ENCODE measurements at places on chromosomes 4 and X.

- DNase-seq, result no peak
These were observed 212.3 kb downstream of the NAP1L3 start for GRCh38 chrX:93461060-93461459.

- no peak for DNase-seq
These were observed 6.2 kb downstream of the NCAPG start for GRCh38 chr4:17817027-17817426.

DNA sequence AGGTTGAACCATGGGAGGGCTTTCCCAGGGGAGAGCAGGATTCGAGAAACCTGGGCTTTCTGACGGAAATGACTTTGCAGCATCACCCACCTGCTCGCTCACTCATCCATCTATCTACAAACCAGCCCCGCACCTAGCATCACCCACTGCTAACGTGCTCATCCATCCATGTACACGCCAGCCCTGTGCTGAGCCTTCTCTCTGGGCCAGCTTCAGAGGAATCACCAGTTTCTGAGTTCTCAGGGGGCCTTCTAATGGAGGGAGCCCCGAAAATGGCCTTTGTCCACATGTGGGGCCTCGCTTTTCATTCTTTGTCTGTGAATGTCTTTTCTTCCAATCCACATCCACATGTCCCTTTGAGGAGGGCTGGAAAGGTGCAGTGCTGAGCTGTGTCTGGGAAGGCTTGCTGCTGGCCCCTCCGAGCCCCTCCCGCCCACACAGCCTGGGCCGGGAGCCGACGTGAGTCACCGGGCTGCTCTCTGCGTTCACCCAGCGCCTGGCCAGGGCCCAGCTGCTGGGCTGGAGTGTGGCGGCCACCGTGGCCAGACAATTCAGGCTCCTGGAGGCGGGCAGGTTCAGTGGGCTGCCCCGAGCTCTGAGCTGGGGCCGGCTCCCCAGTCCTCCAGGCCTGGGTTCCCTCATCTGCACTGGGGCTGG, 14.7 kb downstream of the SORCS2 start:
- no peak for DNase-seq

- no peak for DNase-seq
These were observed 86.2 kb upstream of the FRMPD4 start for GRCh38 chrX:12052109-12052508.

DNA sequence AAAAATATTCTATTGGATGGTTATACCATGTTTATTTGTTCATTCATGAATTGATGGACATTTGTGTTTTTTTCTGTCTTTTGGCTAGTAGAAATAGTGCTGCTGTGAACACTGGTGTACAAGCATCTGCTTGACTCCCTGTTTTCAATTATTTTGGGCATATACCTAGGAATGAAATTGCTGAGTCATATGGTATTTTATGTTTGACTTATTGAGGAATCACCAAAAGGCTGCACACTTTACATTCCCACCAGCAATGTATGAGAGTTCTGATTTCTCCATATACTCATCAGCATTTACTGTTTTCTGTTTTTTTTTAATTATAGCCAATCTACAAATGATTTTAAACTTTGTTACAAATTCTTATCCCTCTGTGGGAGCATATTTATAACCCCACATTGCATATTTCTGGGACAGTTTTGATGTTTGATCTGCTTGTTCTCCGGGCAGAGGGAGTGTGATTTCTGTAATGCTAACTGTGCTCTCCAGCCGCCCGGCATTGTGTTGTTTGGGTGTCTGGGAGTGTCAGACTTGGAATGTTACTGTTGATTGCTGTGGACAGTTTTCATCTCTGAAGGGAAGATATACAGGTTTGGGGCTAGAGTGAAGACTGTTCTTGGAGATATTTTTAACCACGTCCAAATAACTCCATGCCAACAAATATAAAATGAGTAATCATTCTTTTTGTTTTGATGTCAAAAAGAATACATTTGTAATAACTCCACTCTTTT, 60.5 kb upstream of the PGRMC2 start:
- no peak for DNase-seq

GRCh38 chrX:70313503-70313902, 23.6 kb downstream of the KIF4A start:
- no peak for DNase-seq

DNA sequence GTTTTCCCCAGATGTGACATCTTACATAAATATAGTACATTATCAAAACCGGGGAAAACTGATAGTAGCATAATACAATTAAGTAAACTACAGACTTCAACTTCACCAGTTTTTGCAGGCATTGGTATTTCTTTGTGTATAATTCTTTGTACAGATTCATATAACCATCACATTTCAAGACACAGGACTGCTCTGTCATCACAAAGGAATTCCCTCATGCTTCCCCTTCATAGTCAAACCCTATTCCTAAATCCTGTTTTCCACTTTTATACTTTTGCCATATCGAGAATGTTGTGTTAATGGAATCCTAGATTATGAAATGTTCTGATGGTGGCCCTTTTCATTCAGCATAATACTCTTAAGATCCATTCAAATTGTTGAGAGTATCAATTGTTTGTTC, 36.0 kb downstream of the STIM2 start:
- no peak for DNase-seq

DNA sequence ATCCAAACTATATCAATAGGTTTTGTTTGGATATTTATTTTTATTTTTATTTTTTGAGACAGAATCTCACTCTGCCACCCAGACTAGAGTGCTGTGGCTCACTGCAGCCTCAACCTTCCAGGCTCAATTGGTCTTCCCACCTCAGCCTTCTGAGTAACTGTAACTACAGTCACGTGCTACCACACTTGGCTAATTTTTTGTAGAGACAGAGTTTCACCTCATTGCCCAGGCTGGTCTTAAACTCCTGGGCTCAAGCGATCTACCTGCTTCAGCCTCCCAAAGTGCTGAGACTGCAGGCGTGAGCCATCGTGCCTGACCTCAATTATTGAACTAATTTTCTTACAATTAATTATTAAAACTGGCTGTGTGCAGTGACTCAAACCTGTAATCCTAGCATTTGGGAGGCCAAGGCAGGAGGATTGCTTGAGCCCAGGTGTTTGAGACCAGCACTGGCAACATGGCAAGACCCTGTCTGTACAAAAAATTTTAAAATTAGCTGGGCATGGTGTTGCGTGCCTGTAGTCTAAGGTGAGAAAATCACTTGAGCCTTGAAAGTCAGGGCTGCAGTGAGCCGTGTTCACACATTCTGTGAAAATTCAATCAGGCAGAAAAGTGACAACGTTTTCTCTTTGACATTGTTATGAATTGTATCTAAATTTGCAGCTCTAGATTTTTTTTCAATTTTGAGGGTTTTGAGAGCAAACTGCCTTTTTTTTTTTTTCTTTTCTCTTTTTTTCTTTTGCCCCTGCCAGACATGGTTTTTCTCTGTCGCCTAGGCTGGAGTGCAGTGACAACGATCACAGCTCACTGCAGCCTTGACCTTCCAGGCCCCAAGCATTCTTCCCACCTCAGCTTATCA, 66.0 kb downstream of the UBE2K start:
- no peak for DNase-seq

DNA sequence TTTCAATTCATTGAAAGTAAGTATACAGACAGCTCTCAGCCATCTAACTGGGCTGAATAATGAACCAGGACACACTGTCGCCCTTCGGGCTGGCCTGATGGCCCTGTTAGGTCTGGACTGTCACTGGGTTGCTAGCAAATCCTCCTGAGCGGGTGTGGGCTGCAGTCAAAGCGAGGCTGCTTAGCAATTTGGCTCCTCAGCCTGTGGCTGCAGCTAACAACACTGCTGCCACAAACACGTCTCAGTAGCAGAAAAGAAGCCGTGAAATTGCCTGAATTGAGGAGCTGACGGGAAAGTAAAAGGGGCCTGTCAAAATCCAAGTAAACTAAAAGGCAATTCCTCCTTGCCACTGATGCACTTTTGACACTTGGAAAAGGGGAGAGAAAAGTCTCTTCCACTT, 72.8 kb downstream of the SMIM20 start:
- DNase-seq, result no peak

DNA sequence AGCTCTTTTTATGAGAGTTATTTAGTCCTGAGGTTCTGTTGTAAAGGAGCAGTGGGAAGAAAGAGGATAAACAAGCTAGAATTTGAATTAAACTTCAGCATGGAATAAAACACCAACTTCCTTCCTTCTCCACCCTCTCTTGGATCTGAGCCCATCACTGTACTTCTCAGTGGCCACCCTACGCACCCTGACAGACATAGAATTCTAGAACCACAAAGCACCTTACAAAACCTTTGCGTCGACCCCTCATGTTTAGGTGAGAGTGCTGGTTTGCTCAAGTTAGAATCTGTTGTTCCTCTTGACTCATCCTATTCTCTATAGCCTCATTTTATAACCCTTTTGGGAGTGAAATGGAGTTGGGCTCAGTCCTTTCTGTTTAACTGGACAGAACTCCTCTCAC, 84.6 kb upstream of the RPL34 start:
- DNase-seq, result no peak

- DNase-seq, result no peak
These were observed 100.2 kb upstream of the IL13RA1 start for GRCh38 chrX:118627084-118627758.

GRCh38 chrX:120287513-120288112, 23.6 kb downstream of the TMEM255A start:
- no peak for DNase-seq

- DNase-seq, result no peak
These were observed 118.3 kb upstream of the FRG1 start for GRCh38 chr4:189822326-189822725.

DNA sequence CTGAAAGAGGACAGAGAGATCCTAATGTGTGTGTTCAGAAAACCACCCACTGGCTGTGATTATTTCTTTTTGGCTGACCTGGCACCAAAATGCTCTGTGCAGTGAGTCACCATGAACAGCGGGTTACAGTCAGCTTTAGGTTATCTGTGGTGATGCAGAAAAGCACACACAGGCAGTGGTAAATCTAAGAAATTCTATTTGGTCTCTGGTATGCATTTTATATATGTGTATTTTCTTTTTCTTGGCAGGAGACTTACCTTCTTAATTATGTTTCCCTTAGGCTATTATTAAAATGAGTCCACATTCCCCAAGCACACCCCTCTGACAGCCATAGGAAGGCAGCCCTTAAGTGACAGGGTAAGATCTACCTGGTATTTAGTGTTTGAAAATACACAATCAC, 79.1 kb upstream of the TFDP3 start:
- no peak for DNase-seq

- DNase-seq, result no peak
These were observed 46.4 kb upstream of the SPRY1 start for GRCh38 chr4:123350191-123350544.

GRCh38 chr4:85756938-85757337, 282.0 kb downstream of the ARHGAP24 start:
- no peak for DNase-seq

DNA sequence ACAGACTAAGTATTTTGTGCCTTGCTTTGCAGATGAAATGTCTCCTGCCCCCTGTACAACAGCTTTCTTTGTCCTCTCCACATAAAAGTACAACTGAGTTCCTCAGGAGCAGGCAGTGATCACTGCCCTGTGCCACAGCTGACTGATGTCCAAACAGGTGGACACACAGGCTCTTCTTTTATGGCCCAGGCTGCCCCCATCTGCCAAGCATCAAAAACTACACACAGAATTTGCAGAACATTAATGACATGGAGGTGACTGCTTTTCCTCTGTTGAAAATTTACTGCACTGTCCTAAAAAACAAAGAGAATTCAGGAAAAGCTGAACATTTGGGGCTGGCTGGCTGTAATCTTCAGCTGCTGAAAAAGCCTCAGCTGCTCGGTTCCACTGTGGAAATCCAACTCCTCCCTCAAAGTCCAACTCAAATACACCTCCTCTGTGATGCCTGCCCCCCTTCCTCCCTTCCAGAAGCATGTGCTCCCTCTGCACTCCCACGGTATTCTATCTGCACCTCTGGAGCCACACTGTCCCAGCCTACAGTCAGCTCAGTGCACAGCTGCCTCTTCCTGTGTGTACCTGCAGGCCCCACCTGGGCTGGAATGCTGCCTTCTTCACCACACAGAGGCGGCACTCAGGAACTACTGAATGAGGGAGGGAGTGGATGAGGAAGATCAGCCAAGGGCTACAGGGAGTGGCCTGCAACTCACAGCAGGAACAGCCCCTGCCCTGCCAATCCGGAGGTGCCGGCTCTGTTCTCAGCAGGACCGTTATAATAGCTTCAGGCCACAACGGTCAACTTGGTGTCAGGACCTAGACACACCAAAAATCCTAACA, 10.3 kb downstream of the AFAP1 start:
- DNase-seq, result no peak

- DNase-seq, result no peak
These were observed 48.3 kb downstream of the AMELX start for GRCh38 chrX:11341274-11342201.

DNA sequence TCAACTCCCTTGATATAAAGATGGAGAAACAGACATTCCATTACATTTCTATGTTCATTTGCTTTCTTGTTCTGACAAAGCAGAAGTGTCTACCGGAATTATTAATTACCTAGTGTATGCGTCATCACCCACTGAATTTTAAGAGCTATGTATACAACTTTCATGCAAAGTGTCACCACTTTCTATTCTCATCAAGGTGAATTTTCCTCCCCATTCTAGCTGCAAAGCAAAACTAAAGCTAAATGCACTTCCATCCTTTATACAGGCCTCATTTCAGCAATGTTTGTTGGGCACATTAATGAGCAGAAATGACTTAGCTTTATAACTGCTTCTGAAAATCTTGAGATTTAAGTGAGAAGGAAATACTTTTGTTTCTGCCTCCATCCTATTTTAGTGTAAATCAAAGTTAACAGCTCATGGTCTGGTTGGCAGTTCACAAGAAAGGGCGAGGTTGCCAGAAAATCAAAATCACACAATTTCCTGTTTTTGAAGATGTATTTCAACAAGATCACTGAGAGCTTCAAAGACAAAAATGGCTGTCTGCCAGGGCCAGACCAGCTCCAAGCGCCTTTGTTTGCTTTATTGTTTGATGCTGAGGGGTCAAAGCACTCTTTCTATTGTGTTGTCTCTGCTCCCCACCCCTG, 7.2 kb upstream of the FAM9C start:
- DNase-seq, result no peak

- no peak for DNase-seq
These were observed 13.2 kb downstream of the CLNK start for GRCh38 chr4:10671366-10671765.

GRCh38 chr4:159487284-159487747, 384.4 kb downstream of the RAPGEF2 start:
- no peak for DNase-seq

DNA sequence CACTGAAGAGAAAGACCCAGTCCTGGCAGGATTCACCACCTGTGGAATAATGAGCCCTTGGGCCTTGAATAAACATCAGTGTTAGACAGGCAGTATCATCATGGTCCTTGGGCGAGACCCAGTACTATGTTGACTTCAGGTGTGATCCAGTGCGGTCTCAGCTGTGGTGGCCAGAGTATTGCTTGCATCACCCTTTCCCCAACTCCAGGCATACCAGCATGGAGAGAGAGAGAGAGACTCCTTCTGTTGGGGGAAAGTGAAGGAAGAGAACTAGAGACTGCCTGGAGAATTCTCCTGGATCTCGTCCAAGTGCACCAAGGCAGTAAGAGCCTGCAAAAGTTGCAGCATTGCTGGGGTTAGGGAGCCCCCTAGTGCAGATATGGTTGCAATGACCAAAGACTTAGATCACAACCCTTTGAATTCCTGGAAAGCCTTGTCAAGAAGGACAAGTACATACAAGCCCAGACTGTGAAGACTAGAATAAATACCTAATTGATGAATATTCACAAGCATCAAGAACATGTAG, 61.1 kb upstream of the VAMP7 start:
- DNase-seq, result no peak

All from stimulated activated CD4-positive, alpha-beta T cell treated with anti-CD3 and anti-CD28 coated beads, Interleukin-15, amount 100 ng/mL, for 1 hour (primary cell).